Naive B cell (primary cell): ENCODE measurements at places on chromosomes 11 and 22. TPM values are rescaled to one million over a fixed set of nuclear protein-coding genes. Genes with fewer than 3 reads are reported as not detected.

OR52N4 gene
- polyA plus RNA-seq = not detected

OR4D9 gene
- not detected for polyA plus RNA-seq

BEST1 gene
- polyA plus RNA-seq = 2.5 TPM

CABP4 gene
- polyA plus RNA-seq = 1.5 TPM

ELMOD1 gene
- not detected for polyA plus RNA-seq

PHRF1 gene
- polyA plus RNA-seq = 16.4 TPM

NAT10 gene
- 36.2 TPM for polyA plus RNA-seq

CCDC81 gene
- 0.22 TPM for polyA plus RNA-seq

MIAT gene
- polyA plus RNA-seq = 0.09 TPM

AMPD3 gene
- polyA plus RNA-seq = 25.9 TPM

C11orf97 gene
- polyA plus RNA-seq = not detected

LDHAL6A gene
- not detected for polyA plus RNA-seq

TEX54 gene
- polyA plus RNA-seq = 6.3 TPM

TMA7B gene
- polyA plus RNA-seq = 0.80 TPM

KMT5B gene
- 44.3 TPM for polyA plus RNA-seq

FJX1 gene
- polyA plus RNA-seq = 0.32 TPM

PHETA2 gene
- polyA plus RNA-seq = 1.2 TPM

ZNF214 gene
- polyA plus RNA-seq = not detected

EML3 gene
- polyA plus RNA-seq = 9.7 TPM

KDELR3 gene
- polyA plus RNA-seq = 0.16 TPM

IMMP1L gene
- polyA plus RNA-seq = 32.2 TPM

OR56A4 gene
- polyA plus RNA-seq = not detected

OR52A1 gene
- not detected for polyA plus RNA-seq

RIMBP3C gene
- not detected for polyA plus RNA-seq
